Stimulated activated CD8-positive, alpha-beta memory T cell treated with anti-CD3 and anti-CD28 coated beads, Interleukin-7, amount 100 ng/mL, for 4 hours (primary cell): ENCODE measurements at places on chromosomes 3 and 15.

DNA sequence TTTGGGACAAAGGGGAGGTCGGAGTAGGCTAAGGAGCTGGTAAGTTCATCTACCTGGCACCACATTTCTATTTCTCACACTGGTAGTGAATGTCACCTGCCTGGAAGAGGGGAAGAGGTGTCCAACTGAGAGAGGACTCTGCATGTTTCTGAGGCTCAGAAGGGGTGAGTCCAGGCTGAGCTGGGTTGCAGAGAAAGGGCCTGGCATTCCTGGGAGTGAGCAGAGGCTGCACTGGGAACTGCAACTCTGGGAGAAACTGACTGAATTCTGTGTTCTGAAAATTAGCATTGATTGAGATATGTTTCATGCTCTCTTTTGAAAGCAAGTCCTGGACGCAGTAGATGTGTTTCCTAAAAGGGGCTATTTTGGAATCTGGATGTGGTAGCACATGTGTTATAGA lies 32.3 kb upstream of the ARNT2 start:
- DNase-seq: no peak

- DNase-seq: no peak
These were observed 3.0 kb upstream of the GPR87 start for GRCh38 chr3:151319628-151320027.

DNA sequence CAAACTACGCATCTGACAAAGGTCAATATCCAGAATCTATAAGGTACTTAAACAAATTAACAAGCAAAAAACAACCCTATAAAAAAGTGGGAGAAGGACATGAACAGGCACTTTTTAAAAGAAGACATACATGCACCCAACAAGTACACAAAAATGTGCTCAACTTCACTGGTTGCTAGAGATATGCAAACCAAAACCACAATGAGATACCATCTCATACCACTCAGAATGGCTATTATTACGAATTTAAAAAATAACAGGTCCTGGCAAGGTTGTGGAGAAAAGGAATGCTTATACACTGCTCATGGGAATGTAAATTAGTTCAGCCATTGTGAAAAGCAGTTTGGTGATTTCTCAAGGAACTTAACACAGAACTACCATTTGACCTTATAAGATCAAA lies 175.6 kb upstream of the MLF1 start:
- DNase-seq: no peak

DNA sequence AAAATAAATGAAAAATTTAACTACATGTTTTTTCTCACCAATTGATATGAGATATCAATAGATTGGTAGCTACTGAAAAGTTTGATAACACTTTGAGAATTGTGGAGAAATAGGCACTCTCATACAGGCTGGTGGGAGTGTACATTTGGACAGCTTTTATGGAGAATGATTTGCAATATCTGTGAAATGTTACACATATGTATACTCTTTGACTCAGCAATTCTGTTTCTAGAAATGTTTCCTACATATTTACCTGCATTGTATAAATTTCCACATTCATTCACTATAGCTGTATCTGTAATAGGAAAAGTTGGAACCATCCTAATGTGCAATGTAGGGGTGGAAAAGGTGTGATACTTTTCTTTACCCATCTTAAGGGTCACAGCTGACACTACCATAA lies 1.9 kb upstream of the KIF23 start:
- no peak for DNase-seq

GRCh38 chr15:65399997-65400396 lies 22.2 kb upstream of the IGDCC3 start:
- DNase-seq: no peak
